ENCODE measurements at places on chromosomes 3 and 15. TPM values are rescaled to one million over a fixed set of nuclear protein-coding genes. Genes with fewer than 3 reads are reported as not detected.
A peak's percentile ranks its signal among the peaks of the same experiment; 100 is the strongest.

DNA sequence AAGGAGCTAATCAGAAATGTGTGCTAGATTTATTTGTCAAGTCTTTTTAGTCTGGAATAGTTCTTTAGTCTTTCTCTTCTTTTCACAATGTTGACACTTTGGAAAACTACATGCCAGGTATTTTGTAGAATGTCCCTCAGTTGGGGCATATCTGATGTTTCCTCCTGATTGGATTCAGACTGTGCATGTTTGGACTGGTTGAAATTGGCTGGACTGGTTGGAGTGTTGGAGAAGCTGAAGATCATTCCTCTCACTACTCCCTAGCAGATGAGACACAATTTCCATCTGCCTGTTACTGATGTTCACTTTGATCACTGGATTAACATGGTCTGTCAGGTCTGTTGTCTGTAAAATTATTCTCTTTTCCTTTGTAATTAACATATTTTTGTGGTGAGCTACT lies 3.7 kb downstream of the NME9 start:
- no peak for DNase-seq

DNA sequence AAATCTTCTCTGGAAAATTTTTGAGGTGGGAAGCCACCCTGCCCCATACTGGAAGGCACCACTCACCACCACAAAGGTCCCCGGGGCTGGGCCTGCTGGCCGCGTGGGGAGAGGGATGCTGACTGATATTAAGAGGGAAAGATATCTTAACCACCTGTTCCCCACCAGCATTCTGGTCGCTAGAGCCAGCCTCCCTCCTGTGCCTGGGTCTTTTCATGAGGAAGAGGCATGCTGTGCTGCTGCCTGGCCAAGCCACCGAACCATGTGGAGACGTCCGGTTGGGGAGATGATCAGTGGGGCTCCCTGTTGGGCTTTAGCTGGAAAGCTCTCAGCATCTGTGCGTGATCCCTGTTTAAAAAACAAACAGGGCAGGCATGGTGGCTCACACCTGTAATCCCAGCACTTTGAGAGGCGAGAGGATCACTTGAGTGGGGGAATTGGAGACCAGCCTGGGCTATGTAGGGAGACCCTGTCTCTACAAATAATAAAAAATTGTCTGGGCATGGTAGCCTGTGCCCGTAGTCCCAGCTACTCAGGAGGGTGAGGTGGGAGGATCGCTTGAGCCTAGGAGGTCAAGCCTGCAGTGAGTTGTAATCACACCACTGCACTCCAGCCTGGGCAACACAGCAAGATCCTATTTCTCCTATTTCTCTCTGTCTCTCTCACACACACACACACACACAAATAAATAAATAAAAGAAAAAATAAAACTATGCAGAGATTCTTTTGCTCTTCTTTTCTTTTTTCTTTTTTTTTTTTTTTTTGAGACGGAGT lies 1.0 kb downstream of the KLHL18 start:
- DNase-seq: no peak

GRCh38 chr15:50163719-50164410 lies 18.1 kb upstream of the SLC27A2 start:
- no peak for DNase-seq

- no peak for DNase-seq
Observed at GRCh38 chr3:152127058-152127457, 141.7 kb upstream of the MBNL1 start.

GRCh38 chr3:175335229-175335628 lies 476.1 kb downstream of the NAALADL2 start:
- DNase-seq: no peak

- DNase-seq: no peak
Observed at GRCh38 chr3:45773072-45773471, 23.3 kb downstream of the SLC6A20 start.

DNA sequence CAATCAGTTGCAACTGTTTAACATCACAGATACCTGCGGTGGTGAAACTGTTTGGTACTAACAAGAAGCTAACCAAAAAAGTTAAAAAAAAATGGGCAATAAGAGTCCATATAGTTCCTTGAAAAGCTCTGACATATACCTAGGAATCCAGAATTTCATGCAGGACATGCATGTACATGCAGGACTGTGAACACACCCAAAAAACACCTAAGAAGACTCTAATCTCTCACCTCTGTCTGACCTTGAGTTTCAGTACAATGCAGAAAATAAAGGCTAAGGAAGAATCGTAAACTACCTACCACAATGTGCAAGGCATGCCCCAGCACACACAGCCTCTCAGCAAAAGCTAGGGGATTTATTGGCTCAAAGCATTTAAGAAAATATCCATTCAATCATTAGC lies 110.7 kb upstream of the GOLGA8J start:
- DNase-seq: no peak

DNA sequence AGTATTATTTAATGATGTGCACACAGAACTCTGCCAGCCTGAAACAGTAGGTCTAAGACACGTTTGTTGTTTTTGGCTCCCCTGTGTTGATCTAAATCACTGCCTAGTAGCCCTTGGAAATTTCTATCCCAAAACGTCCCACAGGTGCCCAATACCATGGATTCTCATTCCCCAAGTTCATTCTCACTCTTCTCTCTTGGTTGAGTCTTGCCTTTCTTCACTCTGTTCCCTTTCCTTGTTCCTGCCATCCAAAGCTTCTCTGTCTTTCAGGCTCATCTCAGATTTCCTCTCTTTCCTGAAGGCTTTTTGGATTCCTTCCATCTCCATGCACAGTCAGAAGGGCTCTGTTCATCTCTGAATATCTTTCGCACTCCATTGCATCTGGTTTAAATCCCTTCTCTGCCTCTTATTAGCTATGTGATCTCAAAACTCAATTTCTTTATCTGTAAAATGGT lies 54.2 kb downstream of the PPARG start:
- DNase-seq: no peak

GRCh38 chr15:78049691-78050440 lies 27.6 kb downstream of the TBC1D2B start:
- DNase-seq: no peak

- no peak for DNase-seq
Observed at GRCh38 chr3:181103605-181104004, 114.1 kb upstream of the DNAJC19 start.

DNA sequence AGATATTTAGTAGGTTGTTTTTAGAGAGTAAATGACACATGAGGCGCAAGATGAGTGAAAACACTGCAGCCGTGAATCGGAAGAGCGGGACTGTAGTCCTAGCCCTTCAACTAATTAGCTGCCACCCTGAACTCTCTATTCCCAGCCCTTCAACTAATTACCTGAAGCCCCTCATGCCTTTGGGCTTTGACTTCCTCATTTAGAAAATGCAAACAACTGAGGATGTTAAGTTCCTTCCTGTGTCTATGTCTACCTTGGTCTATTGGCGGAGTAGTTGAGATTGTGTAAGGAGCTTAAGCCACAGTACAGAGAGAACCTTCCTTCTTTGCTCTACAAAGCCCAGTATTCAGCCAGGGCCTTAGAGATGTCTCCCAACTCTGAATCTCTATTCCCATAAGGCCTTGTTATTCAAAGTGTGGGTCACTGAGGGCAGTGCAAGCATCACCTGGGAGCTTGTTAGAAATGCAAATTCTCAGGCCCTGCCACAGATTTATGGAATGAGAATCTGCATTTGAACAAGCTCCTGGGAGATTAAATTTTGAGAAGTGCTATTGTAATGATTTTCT lies 71.8 kb upstream of the SCN5A start:
- DNase-seq: no peak

- no peak for DNase-seq
Observed at GRCh38 chr3:133455960-133456359, 56.1 kb downstream of the BFSP2 start.

DNA sequence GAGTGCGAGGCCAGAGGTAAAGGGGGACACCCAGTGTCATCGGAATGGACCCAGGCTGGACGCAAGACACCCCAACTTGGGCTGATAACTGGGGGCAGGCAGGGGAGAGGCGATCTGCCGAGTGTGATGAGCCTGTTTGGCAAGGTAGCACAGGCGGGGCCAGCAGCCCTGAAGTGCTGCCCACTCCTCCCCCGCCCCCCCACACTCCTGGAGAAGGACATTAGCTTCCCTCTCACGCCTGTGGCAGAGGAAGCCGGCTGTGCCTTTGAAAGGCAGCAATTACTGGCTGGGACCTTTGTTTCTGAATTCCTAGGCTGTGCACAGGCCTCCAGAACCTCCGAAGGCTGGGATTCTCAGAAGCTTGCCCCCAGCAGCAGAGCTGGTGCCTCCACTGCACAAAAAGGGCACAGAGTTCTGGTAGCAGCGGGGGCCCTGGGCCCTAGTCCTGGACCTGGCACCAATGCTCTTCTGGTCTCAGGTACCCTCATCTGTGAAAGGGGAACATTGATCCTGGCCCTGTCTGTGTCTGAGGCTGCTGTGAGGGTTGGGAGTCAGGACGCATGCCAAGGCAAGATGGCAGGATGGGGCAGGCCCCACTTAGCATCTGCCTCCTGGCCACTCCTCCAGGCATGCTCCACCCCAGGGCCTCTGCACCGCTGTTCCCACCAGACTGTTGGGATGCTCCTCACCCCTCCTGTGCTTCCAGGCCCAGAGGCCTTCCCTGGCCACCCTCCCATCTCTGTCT lies 28.6 kb downstream of the IQSEC1 start:
- DNase-seq: no peak

DNA sequence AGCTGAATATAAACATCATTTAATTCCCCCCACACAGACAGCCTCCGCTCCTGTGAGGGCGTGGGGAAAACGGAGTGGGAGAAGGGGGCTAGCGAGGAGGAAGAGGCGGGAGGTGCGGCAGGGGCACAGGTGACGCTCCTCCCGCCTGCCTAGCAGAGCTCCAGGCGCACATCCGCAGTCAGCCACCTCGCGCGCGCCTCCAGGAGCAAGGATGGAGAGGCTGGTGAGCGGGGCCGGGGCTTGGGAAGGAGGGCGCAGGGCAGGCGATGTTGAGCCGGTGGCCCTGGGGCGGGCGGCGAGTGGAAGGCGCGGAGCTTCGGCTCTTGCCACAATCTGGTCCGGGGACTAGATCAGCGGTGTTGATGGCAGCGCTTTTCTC lies at the start of gene CD200:
CD200 (plus strand) TSS at position 155 of the 379 bp plus-strand sequence; CDS start at position 212, 57 bp downstream.
- peak; percentile 70 for DNase-seq

GRCh38 chr3:82038556-82038955 lies 277.1 kb upstream of the GBE1 start:
- no peak for DNase-seq

DNA sequence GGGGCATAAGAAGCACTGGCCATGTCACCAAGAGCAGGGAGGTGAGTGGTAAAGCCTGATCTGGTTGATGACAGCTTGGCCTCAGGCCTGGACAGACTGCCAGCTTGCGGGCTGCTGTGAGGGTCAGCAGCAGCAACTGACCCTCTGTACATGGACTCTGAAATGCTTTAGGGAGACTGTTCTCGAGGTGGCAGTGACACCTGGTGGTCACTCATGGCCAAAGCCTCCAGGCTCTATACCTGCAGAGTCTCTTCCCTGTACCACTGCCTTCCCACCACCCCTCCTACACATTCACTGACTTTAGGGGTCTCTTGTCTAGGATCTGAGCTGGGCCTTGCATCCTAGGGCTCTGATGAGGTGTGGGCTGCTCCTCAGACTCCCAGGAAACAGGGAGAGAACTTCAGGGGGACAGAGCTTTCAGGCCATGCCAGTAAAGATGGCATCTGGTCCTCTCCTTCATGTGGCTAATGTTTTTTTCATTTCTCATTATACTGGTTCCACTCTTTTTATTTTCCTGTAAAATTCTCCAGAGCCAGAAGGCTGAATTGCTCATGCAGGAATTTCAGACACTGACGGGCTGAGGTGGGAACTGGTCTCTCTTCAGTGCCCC lies 17.2 kb upstream of the TIMP4 start:
- DNase-seq: peak; percentile 54

- no peak for DNase-seq
Observed at GRCh38 chr3:75320369-75320768, 343.8 kb upstream of the FRG2C start.

DNA sequence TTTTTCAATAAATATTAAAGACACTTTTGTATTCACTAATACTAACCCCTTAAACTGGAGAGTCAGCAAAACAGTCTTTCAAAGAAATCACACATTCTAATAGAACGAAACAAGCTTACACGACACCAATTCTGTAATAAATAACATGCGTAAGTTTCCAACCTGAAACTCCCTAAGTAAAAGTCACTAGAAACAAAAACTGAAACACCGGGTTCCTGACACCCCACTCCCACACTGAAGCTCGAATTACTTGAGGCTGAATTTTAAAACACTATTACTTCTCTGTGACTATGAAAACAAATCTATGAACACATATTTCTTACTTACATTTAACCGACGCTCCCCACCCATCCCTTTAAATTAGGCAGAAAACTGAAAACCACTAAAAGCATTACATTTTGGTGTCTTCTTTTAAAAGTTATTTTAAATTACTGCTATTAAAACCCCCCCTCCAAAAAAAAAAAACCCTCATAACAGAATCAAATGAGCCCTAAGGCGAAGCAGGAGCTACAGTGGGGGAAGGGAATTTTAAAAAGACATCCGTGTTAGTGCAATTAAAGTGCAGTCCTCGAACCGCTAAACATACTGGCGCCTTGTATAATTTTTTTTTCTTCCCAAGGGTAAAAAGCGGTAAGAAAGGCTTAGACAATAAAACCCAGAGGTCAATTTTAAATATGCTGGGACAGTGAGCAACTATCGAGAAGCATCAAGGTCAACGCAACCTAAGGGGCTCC lies 878 bp downstream of the SPPL2A start:
- no peak for DNase-seq

GRCh38 chr3:4800595-4800994 lies 178.6 kb upstream of the BHLHE40 start:
- DNase-seq: no peak

- DNase-seq: no peak
Observed at GRCh38 chr3:195453236-195453635, 10.4 kb upstream of the ACAP2 start.

- DNase-seq: peak; percentile 53
Observed at GRCh38 chr3:71069797-71070196, 513.7 kb downstream of the FOXP1 start.

- no peak for DNase-seq
Observed at GRCh38 chr3:77885381-77885780, 845.5 kb downstream of the ROBO2 start.

DNA sequence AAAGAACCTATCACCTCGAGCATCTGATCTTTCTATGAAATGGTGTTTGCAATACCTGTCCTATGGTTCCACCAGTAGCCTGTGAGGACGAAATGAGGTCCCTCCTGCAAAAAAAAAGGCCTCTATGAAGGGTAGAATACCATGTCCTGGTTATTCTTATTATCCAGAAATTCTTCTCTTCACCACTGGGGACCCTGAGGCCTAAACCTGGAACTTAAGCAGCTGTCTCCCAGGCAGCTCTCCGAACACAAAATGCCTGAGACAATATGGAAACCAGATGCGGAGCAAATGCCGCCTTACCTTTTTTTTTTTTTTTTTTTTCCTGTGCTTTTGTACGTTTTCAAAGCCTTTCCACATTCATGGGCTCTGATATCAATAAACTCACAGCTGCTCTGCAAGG lies 62.1 kb upstream of the WNT5A start:
- no peak for DNase-seq

The ZNF774 gene
- total RNA-seq: 2.6 TPM

The P3H2 gene
- total RNA-seq: 25.7 TPM

The NR2E3 gene
- total RNA-seq: 0.41 TPM

The GREM1 gene
- total RNA-seq: 5.4 TPM

Data from uterus (tissue), 4 donors.